ENCODE measurements at places on chromosomes 12 and 14.
A peak's percentile ranks its signal among the peaks of the same experiment; 100 is the strongest.

DNA sequence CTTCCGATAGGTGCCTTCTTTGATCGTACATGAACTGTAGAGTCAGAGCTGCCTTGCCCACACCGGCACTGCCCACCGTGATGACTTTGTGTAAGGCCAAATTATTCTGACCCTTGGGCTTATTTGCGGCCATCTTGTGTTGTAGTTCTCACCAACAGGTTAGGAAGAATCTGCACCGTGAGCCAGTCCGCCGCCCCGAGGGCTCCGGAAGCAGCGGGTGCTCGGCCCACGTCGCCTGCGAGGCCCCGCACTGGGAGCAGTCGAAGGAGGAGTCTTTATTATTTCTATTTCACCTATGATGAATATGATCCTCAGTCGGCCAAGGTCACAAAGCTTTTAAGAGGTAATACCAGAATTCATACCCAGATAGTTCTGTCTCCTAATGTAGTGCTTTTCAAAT is 70.6 kb upstream of the SYT1 start:
- no peak for DNase-seq

DNA sequence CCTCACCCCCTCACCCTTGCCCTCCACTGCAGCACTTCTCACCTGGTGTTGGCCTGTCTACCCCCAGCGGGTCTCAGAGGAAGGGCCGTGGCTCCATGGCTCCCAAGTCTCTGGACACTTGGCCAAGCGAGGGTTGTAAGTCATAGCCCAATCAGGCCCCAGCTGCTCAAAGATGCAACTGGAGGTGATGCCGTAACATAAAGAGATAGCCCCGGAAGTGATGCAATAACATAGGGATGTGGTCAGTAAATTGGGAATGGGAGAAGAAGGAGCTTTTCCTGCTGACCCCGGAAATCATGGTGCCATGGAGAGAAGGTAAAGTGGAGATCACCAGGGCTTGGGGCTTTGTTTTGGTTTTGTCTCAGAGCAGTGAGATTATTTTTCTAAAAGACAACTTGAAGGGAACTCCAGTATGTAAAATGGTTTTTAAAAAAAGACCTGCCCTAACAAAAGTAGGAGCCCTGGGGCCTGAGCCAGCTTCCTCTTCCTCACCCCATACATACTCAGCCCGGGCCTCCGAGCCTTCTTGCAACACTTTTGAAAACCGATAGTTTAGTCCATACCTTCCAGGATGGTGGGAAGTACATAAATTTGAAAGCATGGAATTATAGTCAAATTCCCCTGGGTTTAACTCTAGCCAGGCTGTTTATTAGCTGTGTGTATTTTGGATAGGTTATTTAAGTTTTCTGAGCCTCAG is 212.5 kb downstream of the CRADD start:
- DNase-seq = no peak

GRCh38 chr14:32985866-32986265 is 47.2 kb downstream of the NPAS3 start:
- no peak for DNase-seq

- DNase-seq = no peak
These were observed 44.4 kb upstream of the CPM start for GRCh38 chr12:68977335-68977734.

DNA sequence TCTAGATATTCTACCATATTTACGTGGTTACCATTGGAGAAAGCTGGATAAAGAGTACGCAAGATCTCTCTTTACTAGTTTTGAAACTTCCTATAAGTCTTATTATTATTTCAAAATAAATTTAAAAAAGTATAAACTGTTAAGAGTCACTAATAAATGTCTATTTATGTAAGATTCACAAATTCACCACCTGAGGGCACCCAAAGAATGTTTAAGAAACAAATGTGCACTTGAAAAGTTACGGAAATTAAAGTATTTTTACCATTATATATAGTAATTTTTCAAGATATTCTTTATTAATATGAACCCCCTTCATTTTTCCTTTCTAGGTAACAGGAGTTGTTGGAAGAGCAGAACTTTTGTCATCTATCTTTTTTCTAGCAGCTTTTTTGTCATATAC is 11.9 kb downstream of the TMTC3 start:
- DNase-seq = no peak

- DNase-seq = no peak
These were observed 587 bp downstream of the DLK1 start for GRCh38 chr14:100727086-100727872.

DNA sequence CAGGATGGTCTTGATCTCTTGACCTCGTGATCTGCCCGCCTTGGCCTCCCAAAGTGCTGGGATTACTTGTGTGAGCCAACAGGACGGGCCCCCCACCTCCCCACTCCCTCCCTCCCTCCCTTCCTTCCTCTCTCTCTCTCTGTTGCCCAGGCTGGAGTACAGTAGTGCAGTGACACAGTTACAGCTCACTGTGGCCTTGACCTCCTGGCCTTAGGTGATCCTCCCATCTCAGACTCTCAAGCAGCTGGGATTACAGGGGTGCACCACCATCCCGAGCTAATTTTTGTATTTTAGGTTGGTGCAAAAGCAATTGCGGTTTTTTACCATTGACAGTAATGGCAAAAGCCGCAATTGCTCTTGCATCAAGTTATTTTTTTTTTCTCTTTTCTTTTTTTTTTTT is 19.2 kb upstream of the ANAPC5 start:
- DNase-seq = no peak

GRCh38 chr12:62586850-62587249 is 120.2 kb downstream of the MON2 start:
- DNase-seq = no peak

GRCh38 chr12:46958053-46958452 is 121.4 kb upstream of the PCED1B start:
- no peak for DNase-seq

GRCh38 chr14:71907793-71908515 is 24.3 kb upstream of the RGS6 start:
- DNase-seq = no peak

GRCh38 chr12:122421187-122421820 is 1.2 kb downstream of the CLIP1 start:
- peak; percentile 23 for DNase-seq

DNA sequence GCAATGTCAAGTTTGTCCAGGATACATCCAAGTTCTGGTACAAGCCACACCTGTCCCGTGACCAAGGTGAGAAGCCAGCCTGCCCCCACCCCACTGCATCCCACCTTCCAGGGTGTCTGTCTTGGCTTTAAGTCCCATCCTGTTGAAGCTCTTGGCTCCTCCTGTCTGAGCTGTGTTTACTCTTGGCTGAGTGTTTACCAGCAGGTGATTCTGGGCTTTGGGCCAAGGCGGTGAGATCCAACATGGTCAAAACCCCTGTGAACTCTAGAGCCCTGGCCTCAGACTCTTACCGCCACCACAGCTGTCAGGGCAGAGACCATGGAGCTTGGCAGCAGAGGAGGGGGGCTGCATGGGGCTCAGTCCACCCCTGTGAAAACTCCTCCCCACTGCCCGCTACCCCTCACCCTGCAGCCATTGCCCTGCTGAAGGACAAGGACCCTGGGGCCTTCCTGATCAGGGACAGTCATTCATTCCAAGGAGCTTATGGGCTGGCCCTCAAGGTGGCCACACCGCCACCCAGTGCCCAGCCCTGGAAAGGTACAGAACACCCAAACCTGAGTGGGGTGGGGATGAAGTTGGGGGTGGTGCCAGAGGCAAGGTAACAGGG is 11.6 kb downstream of the TNS2 start:
- DNase-seq = no peak

DNA sequence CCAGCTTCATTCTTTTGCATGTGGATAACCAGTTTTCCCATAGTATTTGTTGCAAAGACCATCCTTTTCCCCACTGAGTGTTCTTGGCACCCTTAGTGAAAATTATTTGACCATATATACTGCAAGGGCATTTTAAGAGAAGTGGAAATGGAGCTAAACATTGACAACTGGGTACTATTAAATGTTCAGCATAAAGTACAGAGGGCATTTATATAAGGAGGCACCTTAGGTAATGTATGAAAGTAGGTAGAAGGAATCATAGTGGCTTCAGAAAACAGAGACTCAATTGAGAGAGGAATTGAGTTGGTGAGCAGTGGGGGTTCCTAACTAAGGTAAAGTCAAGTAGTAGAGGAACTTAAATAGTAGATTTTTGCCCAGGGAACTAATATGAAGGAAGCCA is 34.5 kb upstream of the SMCO2 start:
- no peak for DNase-seq

GRCh38 chr12:109444259-109444658 is 32.8 kb downstream of the KCTD10 start:
- no peak for DNase-seq

GRCh38 chr12:89864411-89864810 is 155.8 kb upstream of the ATP2B1 start:
- DNase-seq = no peak

DNA sequence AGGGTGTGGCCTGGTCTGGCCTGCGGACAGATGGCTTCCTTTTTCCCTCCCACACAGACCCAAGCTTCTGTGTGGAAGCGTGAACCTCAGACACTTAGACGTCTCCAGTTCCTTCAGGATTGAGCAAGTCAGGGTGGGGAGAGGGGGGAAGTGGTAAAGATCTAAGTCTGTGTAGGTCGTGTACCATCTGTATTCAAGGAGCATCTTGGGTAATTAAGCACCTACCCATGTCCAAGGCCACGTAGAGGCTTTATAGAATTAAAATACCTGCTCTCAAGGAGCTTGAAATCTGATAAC is 1.7 kb downstream of the AVIL start:
- no peak for DNase-seq
